ENCODE measurements at places on chromosomes 5 and 9. TPM values are rescaled to one million over a fixed set of nuclear protein-coding genes. Genes with fewer than 3 reads are reported as not detected.

DNA sequence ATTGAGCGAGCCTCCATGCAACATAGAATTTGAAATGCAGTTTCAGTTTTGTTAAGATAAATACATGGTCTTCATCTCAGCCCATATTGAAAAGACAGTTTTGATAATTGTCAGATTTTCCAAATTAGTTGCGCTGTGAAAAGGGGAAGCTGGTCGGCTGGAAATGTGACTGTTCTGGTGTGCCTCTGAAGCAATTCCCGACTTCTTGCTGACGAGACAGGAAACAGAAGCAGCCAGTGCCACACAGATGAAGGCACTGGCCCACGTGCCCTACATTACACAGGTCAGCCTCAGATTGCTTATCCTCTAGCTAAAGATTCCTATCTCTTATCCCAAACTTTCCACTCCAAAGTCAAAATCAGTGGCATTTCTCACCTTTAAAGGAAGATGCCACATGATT is 214.1 kb upstream of the TLE4 start:
- no peak for DNase-seq

GRCh38 chr9:129826344-129826743 is 2.4 kb upstream of the TOR1A start:
- no peak for DNase-seq

DNA sequence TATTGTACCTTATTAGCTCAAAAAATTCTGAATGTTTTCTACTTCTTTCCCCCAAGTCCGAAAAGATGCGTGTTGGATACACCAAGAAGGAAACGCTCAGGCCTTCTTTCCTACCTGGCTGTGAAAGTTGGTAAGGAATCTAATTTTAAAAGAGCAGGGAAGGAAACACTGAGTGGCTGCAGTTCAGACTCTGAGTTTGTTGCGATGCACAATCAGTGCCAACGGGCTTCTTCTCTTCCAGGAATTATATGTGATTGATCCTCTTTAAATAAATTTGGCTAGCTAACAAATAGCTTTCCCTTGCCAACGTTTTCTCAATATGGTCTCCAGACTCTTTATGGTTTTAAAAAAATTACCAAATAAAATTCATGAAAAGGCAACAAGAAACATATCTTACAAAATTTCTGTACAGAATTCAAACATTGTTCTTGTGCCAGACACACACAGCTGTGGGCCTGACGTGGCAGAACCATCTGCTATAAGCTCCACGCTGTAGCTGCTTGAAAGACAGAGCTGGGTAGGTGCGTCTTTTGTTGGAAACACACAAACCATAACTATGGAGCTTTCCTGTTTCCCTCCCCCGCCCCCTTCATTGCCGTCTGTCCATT is 493.1 kb downstream of the ZNF608 start:
- no peak for DNase-seq

DNA sequence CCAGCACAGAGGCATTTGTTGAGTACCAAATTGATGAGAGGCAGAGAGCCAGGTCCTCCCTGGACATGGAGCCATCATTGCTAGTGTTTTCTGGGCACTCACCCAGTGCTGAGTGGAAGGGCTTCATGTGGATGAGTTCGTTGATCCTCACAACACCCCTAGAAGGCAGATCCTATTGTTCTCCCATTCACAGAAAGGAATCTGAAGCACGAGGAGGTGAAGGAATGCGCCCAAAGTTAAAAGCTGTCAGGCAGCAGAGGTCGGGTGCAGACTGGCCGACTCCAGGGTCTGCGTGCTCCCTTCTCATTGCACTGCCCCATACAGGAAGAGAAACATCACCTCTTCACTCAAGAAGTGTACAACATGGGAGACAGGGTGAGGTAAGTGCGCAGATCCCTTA is 153.5 kb upstream of the TNPO1 start:
- DNase-seq, result no peak

- no peak for DNase-seq
Observed at GRCh38 chr5:93395010-93395409, 186.0 kb downstream of the NR2F1-AS1 start.

Gene C5orf46
- 1.4 TPM for total RNA-seq

Gene DHX29
- 21.6 TPM for total RNA-seq

Gene PPIC
- 26.8 TPM for total RNA-seq

Gene GDNF
- 1.0 TPM for total RNA-seq

Data from kidney epithelial cell (primary cell).